D721Med (cell line): ENCODE measurements at places on chromosomes 16 and 17.

DNA sequence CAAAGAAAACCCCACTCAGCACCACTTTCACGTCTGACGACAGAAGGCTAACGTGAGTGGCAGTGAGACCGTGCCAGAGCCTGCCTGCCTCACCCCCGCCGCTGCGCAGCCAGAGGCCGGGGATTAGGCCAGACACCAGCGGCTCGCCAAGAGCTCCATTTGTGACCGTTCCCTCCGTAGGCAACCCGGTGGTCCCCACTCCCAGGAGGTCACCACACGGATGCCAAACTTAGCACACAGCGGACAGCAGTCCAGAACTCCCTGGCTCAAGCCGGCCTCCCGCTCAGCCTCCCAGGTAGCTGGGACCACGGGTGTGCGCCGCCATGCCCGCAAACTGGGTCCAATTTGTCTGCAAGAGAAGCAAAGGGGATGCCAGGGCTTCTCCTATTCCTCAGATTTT, 104.6 kb downstream of the ANKRD11 start:
- DNase-seq = no peak

DNA sequence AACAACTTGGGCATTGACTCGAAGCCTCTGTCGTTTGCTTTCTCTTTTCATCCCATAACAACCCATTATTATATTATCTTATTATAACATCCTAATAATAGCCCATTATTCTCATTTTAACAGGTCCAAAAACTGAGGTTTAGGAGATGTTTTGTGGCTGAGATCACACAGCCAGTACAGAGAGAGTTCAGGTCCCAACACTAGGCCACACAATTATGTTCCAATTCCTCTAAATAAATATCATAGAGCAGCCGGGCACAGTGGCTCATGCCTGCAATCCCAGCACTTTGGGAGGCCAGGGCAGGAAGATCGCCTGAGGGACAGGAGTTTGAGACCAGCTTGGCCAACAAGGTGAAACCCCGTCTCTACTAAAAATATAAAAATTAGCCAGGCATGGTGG, 40.3 kb upstream of the KIFC3 start:
- no peak for DNase-seq

DNA sequence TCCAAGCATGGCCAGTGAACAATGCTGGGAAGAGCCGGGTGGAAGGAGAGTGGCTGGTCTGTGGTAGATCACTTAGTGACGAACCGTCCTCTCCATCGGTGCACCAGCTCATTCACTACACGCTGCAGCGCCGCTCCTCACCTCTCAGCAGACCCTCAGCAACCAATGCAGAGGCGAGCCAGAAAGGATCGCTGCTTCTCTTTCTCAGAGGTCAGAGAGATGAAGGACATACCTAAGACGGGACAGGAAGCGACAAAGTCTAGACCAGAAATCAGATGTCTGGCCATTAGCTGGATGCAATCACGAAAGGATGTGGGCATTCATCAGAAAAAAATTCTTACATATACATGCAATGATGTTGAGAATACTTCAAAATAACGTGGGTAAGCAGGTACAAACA, 26.9 kb downstream of the NSMCE1 start:
- no peak for DNase-seq

- no peak for DNase-seq
Measured at GRCh38 chr17:57918017-57918895, 37.0 kb downstream of the CUEDC1 start.

GRCh38 chr16:49608779-49609178, 235.2 kb downstream of the C16orf78 start:
- DNase-seq = no peak

GRCh38 chr16:83813823-83814658, 6.3 kb downstream of the HSBP1 start:
- DNase-seq = no peak

- DNase-seq = no peak
Measured at GRCh38 chr17:67452681-67453554, 75.8 kb downstream of the PITPNC1 start.

DNA sequence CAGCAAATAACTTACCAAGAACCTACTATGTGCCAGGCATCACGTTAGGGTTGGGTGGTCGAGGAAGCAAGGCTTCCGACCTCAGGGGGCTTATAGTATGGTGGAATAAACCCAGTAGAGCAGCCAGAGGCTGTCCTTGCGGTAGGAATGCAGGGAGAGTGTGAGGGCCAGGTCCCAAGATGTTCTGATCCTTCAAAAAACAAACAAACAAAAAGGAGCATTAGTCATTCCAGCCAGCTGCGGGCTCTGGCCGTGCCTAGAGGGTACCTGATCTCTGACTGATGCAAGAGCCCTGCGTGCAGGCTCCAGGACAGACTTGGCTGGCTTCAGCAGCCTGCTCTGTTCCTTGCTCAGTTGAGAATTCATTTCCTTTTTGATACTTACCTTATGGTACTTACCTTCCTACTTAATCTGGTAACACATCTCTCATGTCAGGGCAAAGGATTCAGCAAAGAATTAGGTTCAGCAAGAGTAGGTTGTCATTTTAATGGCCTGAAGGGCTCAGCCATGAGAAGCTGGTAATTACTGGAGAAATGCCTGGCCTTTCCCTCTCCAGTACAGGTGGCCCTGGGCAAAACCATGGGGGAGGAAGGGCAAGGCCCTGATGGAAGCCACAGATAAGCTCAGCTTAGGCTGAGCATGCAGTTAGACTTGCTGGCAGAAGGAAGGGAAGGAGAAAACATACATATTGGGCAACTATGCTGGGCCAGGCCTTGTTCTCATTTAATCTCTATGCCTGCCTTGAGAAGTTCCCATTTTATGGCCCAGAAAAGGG, 18.4 kb downstream of the CYB5D2 start:
- no peak for DNase-seq
